AML-193 (cell line): ENCODE measurements at places on chromosomes 7 and 10.

GRCh38 chr10:110494532-110494931, 3.2 kb upstream of the DUSP5 start:
- no peak for DNase-seq

DNA sequence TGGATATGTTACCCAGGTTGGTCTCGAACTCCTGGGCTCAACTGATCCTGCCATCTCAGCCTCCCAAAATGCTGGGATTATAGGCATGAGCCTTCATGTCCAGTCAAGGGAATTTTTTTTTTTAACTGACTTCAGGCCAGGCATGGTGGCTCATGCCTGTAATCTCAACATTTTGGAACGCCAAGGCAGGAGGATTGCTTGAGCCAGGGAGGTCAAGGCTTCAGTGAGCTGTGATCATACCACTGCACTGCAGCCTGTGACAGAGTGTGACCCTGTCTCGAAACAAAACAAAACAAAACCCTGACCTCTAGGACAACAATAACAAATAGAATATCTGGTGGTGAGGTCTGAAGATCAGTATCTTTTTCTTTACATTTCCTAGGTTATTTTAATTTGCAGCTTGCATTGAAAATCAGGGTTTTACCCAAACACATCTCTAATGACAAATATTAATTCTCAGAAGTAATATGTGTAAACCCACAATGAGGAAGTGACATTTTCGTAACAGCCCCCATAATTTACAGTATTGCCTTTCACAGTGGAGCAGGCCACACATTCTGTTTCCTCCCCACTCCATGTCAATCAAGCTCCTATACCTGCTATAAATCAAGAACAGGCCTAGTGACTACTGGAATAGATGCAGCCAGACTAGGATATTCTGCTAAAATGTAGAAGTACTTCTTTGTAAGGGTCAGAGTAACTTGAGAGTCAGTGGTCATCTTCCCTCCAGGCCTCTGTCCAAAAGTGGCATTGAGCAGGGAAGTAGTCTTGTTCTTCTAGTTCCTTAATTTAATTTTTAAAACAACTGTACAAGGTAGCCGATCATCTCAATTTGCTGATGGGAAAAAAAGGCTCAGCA, 43.3 kb upstream of the ECHDC3 start:
- peak; percentile 33 for DNase-seq

GRCh38 chr7:18939771-18940592, 177.5 kb downstream of the TWIST1 start:
- no peak for DNase-seq

- no peak for DNase-seq
Measured at GRCh38 chr10:122112021-122112616, 123.2 kb downstream of the TACC2 start.

DNA sequence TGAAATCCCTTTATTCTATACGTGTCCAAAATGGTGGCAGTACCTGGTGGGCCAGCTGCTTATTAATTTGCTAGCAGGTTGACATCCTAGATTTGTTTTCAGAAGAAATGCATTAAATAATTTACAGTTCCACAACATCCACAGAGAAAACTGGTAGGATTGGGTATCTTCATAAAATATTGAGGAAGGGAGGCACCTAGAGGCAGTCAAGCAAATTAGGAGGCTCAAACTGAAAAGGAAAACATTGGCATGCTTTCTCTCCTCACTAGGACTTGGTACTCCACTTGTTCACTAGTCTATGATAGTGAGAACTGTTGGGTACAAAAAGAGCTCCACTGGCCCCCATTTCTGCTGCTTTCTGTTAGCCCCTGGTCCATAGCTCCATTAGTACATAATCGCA, 18.3 kb upstream of the LRGUK start:
- no peak for DNase-seq

GRCh38 chr7:14551310-14551709, 351.2 kb downstream of the DGKB start:
- DNase-seq: no peak
